CD4-positive, CD25-positive, alpha-beta regulatory T cell (primary cell): ENCODE measurements at places on chromosomes 2 and 18.

DNA sequence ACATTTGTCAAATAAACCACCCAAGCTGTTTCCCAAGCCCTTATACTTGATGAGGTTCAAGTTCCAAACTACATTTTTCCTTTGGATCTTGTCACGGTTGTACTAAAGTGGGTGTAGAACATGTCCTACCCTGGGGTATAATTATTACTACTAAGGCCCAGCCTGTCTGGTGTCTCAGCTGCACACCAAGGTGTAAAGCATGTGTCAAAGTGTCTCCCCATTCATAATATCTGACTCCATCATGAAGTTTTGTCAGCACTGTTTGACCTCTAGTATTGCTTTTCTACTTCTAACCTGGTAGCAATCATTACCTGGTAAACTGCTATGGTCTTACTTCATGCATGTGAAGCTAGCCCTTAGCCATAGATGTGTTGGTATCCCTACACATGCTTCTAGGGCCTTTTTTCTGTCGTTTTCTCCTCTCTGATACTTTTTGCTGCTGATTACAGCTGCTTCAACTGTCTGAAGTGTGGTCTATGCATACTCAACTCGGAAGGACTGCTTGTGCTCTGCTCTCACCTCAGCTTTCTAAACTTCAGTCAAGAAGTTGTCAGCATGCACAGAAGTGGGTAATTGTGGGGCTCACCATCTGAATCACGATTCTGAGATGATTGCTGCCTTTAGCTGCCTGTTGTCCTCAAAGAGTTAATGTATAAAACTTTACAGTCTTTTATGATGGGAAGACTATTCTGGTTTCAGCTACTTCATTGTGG lies 445.7 kb upstream of the TRIB2 start:
- no peaks in the 10 kb centered on the region for H3K27me3 ChIP-seq
- peak; percentile 10 for DNase-seq
- H3K36me3 ChIP-seq = no peaks in the 10 kb centered on the region
- peaks cover 22% of the 10 kb centered on the region for H3K4me1 ChIP-seq
- peak overlapping the region; percentile 72 for H3K4me3 ChIP-seq

DNA sequence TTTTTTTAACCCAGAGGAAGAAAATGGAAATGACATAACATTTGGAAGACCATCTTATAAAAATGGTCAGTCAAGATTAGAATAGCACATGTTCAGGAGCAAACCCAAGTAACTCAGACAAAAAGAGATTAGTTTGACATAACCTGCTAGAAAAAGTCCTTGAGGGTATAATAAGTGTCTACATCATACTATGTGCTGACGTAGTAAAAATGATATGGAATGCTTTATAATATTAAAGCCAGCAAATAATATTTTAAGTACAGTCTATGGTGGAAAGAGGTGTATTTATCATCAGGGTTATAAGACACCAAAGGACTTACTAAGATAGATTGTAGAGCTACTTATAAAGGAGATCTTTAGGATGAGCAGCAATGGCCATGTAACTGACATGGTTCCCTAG lies 169.0 kb downstream of the LTBP1 start:
- H3K4me1 ChIP-seq = no peaks in the 10 kb centered on the region
- no peak overlapping the region for H3K27ac ChIP-seq
- no peaks in the 10 kb centered on the region for H3K36me3 ChIP-seq

DNA sequence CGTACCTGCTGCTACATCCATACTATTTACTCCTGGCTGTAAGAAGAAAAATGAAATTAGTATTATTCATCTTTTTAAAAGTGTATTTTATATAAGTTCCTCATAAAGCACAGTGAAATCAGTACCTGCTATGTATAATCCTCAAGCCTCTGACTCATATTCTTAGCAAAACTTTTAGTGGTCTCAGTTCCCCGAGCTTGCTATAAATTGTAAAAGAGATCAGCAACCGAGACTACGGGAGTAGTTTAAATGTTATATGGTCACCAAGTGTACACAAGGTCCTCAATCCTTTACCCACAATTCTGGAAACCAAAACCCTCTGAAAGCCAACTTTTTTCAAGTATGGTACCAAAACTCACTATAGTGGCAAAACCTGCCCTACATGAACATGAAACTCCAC lies 24.2 kb downstream of the PRPF40A start:
- peaks cover 22% of the 10 kb centered on the region for H3K36me3 ChIP-seq
- peaks cover 24% of the 10 kb centered on the region for H3K4me1 ChIP-seq

DNA sequence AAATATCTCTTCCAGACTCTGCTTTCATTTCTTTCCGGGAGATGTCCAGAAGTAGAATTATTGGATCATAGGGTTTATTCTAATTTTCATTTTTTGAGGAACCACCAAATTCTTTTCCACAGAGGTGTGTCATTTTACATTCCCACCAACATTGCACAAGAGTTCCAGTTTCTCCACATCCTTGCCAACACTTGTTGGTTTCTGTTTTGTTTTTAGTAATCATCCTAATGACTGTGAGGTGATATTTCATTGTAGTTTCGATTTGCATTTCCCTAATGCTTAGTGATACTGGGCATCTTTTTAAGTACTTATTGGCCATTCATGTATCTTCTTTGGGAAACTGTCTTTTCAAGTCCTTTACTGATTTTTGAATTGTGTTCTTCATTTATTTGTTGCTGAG lies 513.1 kb downstream of the PARD3B start:
- H3K4me3 ChIP-seq = no peak overlapping the region
- peak; percentile 44 for DNase-seq
- no peaks in the 10 kb centered on the region for H3K27me3 ChIP-seq
- no peaks in the 10 kb centered on the region for H3K4me1 ChIP-seq
- H3K36me3 ChIP-seq = no peaks in the 10 kb centered on the region

GRCh38 chr18:34330308-34330707 lies 105.6 kb upstream of the NOL4 start:
- H3K4me1 ChIP-seq = no peaks in the 10 kb centered on the region
- no peak overlapping the region for H3K4me3 ChIP-seq
- no peak for DNase-seq
- H3K27ac ChIP-seq = no peak overlapping the region

DNA sequence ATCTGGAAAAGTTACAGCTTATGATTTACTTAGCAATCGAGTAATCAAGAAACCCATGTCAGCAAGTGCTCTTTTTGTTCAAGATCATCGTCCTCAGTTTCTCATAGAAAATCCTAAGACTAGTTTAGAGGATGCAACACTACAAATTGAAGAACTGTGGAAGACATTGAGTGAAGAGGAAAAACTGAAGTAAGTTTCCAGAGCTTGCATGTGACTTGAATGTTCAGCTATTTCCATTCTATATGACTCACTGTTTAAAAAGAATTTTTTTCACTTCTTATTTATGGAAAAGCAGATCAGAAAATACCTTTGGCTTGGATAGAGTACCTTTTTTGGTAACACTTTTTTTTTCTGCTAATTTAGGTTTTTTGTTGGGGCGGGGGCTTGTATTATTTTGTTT lies 70.7 kb downstream of the PMS1 start:
- H3K4me1 ChIP-seq = no peaks in the 10 kb centered on the region
- no peaks in the 10 kb centered on the region for H3K27me3 ChIP-seq
- DNase-seq = no peak
- peaks cover 3% of the 10 kb centered on the region for H3K36me3 ChIP-seq

GRCh38 chr2:43059183-43059897 lies 167.1 kb downstream of the ZFP36L2 start:
- peak overlapping the region; percentile 47 for H3K27ac ChIP-seq
- no peaks in the 10 kb centered on the region for H3K36me3 ChIP-seq
- H3K4me3 ChIP-seq = peak overlapping the region; percentile 59
- H3K27me3 ChIP-seq = no peaks in the 10 kb centered on the region
- H3K4me1 ChIP-seq = peaks cover 21% of the 10 kb centered on the region
- DNase-seq = peak; percentile 71
